ENCODE measurements at places on chromosomes 11 and 22.
A peak's percentile ranks its signal among the peaks of the same experiment; 100 is the strongest.

DNA sequence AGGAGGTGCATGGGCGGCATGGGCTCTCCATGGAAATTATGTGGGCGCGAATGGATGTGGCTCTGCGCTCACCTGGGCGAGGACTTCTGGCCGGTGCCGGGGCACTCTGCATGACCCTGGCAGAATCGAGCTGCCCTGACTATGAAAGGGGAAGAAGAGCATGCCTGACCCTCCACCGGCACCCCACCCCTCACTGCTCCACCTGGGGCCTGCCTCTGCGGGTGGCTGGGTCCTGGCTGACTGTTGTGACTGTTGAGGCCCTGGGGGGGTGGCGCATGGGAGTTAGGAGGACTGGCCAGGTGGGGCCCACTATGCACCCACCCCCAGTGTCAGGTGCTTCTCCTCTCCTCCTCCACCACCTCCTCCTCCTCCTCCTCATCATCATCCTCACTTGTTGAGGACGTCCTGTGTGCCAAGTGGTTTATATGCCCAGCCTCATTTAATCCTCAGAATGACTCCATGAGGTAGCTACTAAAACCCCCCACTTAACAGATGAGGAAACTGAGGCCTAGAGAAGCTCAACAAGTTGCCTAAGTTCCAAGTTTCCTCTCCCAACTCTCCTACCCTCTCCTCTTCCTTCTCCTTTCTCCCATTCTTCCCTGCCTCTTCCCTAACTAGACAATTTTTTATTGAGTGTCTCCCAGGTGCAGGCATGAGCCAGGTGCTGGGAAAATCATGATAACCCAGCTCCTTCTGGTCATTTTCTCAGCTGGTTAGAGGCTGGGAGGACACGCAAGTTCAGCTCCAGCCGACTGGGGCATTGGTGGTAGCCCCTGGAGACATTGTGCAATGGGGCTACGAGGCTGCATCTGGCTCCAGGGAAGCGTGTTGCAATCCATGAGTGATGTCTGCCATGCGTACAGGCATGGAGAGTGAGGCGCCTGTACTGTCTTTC lies 2.3 kb downstream of the MYEOV start:
- peak; percentile 78 for DNase-seq

- no peak for DNase-seq
Observed at GRCh38 chr22:45482169-45482568, 20.5 kb upstream of the FBLN1 start.

DNA sequence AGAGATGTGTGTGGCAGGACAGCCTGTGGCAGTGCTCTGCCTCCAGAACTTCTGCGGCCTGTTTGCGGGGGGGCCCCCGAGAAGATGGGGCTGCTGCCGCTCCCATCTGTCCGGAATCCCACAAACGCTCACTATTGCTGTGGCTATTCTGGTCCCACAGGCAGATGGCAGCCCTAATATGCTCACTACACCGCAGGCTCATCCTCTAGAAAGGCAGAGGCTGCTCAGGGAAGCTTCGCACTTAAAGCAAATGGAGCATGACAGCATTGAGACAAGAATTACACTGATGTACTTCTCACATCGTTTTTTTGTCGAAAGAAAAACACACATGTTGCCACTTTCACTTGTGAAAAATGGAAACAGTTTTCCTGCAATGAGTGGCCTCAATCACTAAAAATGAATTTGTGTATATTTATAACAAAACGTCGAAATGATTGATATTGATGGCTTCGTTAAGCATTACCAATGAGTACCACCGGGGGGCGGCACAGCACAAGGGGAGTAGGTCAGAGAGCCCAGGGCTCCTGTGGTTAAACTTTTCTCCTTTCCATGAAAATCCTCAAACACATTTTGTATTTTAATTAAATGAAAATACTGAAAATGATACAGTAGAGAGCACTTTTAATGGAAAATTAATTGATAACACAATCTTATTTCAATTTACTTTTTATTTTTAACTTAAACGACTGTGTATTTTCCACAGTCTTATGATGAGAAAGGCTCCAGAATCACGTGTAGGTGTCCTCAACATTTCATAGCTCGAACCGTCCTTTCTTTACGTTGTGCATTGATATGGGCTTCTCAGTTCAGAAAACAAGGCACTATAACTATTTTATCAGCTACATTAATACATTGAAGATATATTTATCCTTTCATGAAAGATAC lies 69.1 kb downstream of the CTTN start:
- DNase-seq, result peak; percentile 70

DNA sequence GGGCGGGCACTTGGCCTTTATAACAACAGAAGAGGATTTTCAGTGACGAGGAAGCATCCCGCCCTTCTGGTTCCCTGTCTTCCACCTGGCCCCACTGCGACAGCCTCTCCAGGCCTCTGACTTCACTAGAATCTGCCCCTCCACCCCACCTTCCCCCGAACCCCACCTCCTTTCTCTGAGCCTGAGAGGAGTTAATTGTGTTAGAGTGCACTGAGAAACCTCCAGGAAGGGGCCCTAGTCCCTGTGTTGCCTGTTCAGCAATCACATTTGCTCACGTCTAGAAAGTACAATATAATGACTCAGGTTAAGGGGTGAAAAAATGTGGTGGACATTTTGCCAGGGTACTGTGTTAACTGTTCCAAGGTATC lies 38.8 kb downstream of the PTPRJ start:
- DNase-seq, result peak; percentile 46

GRCh38 chr11:97893612-97894011 lies 1127.1 kb upstream of the CNTN5 start:
- no peak for DNase-seq

DNA sequence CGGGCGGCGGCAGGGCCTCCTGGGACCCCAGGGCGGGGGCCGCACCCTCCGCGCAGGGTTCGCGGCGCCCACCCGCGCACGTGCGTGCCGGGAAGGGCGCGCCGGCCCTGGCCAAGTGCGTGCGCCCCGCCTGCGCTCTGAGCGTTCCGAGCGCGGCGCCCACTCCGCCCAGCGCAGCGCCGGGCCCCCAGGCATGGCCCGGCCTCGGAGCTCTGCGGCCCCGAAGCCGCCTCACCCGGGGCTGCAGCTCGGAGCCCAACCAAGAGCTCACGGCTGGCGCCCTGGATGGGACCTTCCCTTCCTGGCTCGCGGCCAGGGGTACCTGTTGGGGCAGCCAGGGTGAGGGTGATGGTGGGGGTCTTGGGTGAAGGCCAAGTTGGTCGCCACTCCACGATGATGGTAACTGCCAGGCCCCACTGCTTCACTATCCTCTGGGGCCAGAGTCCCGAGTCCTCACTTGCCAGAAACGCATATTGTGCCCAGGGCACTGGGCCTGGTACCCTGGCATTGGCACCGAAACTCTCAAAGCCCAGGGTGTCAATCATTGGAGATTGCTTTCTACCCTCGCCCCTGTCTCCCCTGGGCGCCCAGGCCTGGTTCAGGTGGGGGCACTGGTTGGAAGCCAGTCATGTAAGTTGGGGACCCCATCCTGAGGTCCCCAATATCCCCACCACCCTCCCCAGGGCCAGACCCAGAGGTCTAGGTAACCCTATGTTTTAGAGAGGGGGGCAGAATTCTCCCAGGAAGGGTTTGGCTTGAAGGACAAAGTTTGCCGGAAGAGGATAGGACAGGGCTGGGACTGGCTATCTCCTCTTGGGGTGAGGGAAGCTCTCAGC lies 882 bp downstream of the ANO1 start:
- DNase-seq, result peak; percentile 17

Data from PC-9 (cell line).